CD4-positive, alpha-beta T cell treated with Interferon gamma for 1 hour (primary cell): ENCODE measurements at places on chromosomes 1 and 21.

DNA sequence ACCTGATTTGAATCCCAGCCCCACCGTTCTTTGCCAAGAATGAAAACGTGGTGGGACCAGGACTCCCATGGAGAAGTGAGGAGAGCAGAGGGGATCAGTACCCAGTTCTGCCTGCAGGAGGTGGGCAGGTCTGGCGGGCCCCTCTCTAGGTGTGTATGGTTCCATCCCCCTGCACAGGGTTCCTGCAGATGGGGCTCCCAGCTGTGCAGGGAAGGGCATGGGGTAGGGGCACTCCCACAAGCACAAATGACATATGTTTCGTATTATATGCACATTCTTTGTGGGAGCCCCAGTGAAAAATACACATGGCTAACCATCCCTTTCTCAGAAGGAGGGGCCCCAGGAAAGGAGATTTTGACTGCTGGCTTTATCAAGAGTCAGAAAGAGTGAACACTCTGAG is 144.6 kb downstream of the PLPP3 start:
- no peak for DNase-seq

- DNase-seq: no peak
Measured at GRCh38 chr1:44260792-44261170, 47.5 kb downstream of the DMAP1 start.

DNA sequence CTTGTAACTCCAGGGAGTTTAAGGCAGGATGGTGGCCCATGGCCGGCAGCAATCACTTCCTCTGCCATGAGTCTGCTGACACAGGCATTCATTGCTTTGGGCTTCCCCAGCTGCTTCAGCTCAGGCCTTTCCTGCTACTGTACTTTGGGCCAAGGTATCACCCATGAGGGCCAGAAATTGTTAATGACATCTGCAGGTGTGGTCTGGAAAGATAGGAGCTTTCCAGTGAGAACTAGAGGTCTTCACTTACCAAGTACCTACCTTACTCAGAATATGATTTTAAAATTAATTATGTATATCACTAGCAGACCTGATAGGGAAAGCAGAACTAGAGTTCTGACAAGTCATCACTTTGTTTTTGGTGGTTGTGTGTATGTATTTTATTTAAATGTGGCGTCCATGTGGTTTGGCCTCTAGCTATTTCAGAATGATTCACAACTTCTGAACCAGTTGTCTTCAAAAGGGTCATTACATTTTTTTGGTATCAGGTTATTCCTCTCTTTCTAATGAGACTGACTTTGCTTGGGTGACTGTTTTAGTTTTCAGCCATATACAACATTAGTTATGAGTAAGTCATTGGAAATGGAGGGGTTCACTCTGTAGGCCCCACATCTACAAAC is 2.7 kb downstream of the RGL1 start:
- no peak for DNase-seq

DNA sequence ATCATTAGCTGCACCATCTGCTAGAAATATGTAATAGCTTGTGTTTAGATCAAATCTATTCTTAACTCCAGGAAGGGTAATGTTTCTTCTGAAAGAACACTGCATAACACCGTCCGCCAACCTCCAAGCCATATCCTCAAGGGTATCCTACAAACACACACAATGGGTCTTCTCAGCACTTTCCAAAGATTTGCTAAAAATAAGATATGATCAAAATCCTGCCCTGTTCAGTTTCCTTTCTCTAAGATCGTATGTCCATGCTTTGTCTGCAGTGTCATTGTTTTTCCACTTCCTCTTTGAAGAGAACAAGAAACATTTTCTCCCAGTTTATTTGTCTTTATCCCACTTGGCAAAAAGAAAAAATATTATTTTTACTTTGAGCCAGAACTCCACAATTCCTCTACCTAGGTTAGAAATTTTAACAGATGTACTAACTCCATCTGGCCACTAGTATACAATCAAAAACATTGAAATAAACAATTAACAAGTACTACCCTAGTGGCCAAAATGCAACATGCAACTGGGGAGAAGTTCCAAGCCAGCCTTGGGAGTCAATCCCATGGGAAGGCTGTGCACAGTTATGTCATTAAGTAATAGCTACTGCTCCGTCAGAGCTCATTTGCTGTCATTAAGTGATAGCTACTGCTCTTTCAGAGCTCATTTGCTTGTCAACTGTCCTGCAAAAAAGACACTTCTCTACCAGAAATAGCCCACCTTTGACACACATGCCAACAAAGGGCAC is 37.8 kb downstream of the FRRS1 start:
- DNase-seq: no peak

DNA sequence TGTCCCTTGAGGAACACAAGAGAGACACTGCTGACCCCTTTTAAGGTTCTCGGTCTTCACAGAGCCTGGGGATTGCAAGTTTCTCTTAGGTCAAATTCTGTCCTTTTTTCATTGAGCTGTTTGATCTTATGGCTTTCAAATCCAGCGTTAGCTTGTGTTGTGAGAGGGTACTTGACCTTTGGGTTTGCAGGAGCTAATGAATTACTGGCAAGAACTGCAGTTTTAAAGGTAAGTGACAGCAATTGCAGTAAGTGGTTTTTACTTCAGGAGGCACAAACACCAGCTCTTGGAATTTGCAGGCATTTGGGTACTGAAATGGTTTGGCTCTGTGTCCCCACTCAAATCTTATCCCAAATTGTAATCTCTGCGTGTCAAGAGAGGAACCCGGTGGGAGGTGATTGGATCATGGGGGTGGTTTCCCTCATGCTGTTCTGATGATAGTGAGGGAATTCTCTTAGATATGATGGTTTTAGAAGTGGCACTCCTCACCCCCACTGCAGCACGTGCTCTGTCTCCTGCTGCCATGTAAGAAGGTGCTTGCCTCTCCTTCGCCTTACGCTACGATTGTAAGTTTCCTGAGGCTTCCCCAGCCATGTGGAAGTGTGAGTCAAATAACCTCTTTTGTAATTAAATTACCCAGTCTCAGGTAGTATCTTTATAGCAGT is 134.5 kb upstream of the LYPLAL1 start:
- DNase-seq: no peak

DNA sequence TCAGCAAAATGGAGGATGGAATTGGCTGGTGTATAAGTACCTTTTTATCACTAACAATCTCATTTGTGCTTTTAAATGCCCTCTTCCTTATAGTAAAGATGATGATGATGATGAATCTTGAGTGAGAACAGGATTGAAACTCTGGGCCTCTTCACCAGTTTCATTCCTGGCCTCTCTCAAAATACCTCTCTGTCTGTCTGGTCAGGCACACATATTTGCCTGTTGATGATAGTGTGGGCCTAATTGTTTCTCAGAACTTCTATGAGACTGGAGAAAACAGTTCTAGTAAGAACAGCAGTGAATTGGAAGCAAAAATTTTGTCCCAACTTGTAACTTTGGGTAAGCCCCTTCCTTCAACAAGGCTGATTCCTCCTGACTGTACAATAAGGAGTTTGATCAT is 94.4 kb upstream of the RGS4 start:
- no peak for DNase-seq
